Stimulated activated CD4-positive, alpha-beta T cell treated with anti-CD3 and anti-CD28 coated beads, Interleukin-1b, Interleukin-23, amount 100 ng/mL, for 1 hour (primary cell): ENCODE measurements at places on chromosomes 3 and 15.

- DNase-seq = no peak
These were observed 220.3 kb upstream of the ATP10A start for GRCh38 chr15:26083457-26083856.

DNA sequence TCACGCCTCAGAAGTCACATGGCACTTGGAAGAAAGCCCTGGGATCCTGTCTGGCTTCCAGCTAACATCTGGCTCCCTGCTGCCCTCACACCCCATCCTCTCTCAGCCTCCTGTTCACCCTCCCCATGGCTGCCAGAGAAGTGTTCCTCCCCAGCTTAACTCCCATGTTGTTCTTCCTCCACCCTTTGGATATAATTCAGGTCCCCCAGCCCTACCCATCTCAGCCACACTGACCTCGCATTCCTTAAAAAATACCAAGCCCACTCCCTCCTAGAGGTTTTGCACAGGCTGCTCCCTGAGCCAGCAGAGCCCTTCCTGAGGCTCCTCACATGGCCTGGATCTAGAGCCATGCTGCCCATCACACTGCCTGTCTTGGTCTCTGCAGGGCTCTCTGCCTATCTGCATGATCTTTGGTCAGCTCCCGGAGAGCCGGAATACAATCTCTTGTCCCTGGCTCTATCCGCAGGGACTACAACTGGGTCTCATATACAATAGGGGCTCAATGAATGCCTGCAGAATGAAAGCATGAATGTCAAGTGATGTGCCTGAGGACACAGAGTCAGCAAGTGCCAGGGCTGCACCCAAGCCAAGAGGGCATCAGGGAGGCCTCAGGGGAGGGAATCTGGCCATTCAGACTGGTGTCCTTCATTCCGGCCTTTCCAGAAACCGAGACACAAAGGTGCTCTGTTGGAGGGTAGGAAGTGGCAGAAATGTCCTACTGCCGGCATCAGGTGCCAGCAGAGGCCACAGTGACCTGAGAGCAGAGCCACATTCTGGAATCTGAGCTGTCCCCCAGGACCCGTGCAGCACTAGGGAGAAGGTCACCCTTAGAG, 3.8 kb upstream of the TKT start:
- DNase-seq = no peak

- DNase-seq = no peak
These were observed 30.3 kb downstream of the TPRG1 start for GRCh38 chr3:189202106-189202505.

DNA sequence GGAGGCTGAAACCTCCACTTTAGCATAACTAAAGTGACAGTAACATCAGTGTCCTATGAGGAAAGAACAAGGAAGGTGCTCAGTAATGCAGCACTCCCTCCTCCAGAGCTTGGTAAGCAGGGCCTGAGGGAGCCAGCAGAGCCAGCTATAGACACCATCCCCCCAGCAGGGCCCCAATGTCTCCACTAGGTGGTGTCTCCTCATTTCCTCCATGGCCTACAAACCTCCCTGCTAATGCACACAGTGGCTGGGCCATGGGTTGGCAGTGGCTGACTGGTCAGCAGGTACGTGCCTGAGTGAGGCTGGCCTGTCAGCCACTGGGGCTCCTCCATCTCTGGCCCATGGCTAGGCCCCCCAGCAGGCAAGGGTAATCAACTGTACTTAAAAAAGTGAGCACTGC, 13.6 kb downstream of the MRPS25 start:
- no peak for DNase-seq

DNA sequence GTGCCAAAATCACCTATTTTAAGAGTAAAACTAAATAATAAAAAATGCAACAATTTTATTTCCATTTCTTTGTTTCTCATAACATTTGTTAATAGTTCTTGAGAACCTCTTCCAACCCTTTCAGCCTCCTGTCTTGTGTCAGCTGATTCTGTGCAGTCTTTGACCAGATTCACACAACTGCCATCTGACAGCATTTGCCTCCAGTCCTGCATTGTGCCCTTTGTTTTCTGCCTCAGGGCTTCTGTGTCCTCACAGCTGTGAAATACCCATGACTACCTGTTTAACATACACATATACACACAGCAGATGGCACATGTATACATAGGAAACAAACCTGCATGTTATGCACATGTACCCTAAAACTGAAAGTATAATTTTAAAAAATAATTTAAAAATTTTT, 13.2 kb upstream of the CNTN6 start:
- DNase-seq = no peak

DNA sequence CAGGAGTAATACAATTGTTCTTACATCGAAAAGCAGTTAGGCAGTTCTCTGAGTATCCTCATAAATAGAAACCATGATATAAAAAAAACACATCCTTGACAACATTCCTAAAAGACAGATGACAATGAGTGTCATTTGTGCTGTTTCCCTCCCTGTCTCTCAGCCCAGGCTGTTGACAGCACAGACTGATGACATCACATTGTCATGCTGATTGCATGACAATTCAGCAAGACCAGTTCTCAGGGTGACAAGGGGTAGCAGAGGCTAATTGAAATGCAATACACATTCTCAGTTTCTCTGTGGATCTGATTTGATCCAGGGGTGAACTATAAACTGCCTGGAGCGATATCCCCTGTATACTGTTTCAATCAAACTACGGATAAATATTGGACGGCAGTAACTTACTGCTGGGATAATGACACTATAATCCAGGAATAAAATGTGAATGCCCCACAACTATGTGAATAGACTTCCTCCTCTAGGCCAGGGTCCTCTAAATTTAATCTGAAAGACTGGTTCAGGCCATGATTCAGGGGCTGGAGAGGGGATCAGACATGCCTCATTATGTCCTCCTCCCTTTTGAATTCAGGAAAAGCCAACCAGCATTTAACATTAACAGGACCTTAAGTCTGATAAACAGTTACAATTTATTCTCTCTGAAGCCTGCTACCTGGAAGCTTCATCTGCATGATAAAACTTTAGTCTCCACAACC, 16.7 kb upstream of the EIF1B start:
- no peak for DNase-seq

- peak; percentile 27 for DNase-seq
These were observed 3.0 kb downstream of the DUOXA1 start for GRCh38 chr15:45126535-45127158.

DNA sequence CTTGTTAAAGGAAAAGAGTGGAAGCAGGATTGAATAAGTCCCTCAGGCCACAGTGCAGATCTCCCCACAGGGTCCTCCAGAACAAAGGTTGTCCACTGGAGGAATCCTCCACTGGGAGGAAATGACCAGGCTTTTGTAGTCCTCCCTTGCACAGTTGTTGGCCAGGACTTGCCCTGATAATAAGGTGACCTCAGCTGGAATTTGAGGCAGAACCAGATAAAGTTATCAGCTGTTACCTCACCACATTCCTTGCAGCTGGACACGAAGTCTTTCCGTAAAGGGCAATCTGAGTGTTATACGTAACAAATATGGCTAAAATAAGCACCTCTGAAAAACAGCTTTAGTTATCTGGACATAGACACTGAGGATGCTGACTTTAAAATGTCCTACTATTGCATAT, 83.5 kb upstream of the NAALADL2 start:
- no peak for DNase-seq

DNA sequence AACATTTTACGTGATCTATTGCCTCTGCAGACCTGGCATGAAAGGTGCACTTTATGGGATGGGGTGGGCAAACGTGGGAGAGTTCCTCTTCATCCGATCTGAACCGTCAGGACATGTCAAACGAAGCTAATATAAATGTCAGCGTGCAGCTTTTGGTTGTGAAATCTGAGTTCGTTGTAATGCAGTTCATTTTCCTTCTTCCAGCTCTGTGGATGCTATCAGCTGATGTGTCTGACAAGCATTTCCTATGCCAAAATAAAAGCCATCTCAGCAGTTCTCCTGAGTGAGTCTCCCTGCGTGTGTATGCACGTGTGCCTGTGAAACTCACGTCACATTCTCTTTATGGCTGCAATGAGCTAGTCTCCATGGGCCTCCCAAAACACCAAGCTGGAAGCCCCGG, 512.3 kb downstream of the MCTP2 start:
- DNase-seq = no peak

GRCh38 chr3:71972031-71972430, 187.1 kb upstream of the PROK2 start:
- no peak for DNase-seq

DNA sequence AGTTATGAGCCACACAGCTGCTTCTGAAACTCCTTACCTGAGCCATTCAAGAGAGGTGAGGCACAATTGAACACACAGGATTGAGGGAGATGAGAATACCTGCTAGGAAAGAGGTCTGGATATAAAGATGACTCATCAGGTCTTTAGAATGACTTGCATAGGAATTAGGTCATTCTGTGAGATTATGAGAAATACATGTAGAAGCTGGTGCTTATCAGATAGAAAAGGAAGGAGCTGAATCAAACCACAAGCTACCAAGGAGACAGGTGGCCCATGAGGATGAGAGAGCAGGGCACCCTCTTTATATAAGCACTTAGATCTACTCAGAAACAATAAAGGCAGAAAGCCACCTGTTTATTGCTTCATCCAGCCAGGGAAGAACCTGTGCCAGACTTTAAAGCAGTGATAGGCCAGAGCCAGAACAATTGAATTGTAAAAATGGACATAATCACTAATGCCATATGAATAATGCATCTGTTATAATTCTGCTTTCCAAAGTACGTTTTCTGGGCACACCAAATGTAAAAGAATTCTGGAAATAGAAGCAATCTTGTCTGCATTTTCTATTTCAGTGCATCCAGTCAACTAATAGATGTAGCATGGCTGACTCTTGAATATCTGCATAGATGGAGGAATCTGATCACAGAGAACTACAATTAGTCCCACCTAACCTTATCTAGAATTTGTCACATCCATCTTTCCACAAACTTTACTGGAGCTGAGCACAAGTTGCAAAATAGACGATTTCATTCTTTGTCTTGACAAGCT, 74.9 kb downstream of the PIK3R4 start:
- no peak for DNase-seq

GRCh38 chr3:26704736-26705135, 82.2 kb downstream of the LRRC3B start:
- no peak for DNase-seq

DNA sequence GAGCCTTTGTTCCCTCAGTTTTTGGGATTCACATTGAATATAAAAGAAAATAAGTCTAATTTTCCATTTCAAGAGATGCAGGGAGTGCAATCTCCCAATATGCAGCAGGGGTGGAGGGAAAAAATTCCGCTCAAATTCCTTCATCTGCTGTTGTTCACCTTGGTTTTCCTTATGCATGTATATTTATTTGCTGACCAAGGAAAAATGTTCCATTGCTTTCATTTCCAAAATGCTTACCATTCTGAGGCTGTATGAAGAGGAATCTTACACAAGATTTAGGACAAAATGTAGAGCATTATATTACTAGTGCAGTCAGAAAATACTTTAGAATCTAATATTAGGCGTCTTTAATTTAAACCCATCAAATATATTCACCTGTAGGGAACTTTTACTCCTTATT, 863.9 kb downstream of the EPHA3 start:
- DNase-seq = no peak

GRCh38 chr3:2092758-2093157, 5.9 kb upstream of the CNTN4 start:
- DNase-seq = no peak

DNA sequence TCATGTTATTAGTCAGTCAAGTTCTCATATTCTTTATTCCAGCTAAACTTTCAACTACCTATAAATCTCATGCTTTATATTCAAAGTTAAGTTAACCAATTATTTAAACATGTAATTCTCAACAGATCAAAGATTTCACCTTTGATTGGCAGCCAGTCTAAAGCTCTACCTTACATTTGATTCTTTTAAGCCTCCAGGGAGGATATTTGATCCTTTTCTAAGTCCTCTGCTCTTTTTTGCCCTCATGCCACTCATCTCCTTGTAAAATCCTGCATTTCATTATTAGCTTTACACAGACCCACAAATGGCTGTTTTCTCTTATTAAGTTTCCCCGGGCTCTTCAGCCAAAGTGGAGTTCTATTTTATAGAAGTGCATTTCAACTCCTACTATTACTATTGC, 134.1 kb downstream of the NLGN1 start:
- DNase-seq = no peak

- DNase-seq = no peak
These were observed 103.8 kb upstream of the MME start for GRCh38 chr3:154976072-154976983.

DNA sequence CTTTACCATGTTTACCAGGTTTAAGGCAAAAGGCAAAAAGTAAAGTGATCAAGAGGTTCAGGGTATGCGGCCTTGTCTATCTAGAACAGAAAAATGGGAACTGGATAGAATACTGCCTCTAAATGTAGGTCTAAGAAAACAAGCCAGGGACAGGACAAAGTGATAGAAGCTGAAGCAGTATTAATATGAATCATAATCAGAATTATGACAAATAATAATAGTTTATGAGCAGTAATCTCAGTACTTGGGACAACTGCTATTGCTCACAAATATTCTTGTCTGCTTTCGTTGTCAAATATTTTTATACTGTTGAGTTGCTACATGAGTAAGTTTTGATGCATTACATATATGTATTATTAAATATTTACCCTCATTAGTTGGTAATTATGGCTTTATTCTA, 356.9 kb upstream of the RBMS3 start:
- no peak for DNase-seq

DNA sequence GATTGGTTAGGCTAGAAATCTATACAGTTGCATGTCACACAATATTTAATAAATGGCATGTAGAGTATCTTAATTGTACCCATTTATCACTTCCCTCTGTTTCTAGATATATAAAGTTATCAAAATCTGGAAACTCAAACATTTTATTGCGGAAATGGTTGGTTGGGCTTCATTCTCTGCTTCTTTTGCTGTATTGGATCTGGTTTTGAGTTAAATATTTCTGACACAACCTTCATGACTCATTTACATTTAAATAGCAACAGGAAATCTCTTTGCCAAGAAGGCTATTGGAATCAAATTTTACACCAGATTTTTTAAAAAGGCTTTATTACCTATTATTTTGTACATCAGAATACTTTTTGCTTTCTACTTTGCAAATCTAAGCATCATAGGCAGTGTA, 153.8 kb downstream of the EBLN2 start:
- no peak for DNase-seq

GRCh38 chr15:99249270-99249841, at the start of gene TTC23:
Gene TTC23 (minus strand): TSS chr15:99249581. CDS start chr15:99228712, 20,869 bp downstream.
- DNase-seq = no peak

- no peak for DNase-seq
These were observed 98.7 kb downstream of the KCNMB2 start for GRCh38 chr3:178634975-178635374.

- DNase-seq = no peak
These were observed at the start of gene CRABP1 for GRCh38 chr15:78340231-78341056. Gene CRABP1 (plus strand): TSS chr15:78340353. CDS start chr15:78340429, 76 bp downstream.

DNA sequence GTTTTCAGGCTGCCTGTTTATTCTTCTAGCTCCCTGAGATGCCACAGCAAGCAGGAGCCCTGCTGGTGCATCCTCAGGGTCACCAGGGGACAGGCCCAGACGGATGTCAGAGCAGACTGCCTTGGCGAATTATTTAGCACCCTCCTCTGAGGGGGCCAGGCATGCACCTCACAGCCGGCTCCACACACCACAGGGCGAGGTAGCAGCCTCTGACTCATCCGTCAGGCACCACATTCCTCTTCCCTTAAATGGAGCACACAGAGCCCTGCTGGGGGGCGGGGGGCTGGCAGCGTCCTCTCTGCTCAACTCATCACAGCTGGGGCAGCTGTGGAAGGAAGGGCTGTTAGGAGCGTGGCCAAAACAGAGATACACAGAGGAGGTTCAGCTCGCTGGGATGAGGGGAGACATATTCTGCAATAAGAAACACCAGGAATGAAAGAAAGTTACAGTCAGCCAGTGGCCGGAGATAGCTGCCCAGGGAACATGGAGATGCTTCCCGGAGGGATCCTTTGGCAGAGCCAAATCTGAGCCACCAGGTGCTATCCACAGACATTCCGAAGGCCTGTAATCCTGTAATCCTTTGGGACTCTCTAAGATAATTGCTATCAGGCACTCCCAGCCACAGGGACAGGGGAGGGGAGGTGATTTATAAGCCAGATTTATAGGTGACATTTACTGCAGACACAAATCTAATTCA, 13.9 kb upstream of the PRICKLE2 start:
- DNase-seq = no peak
